H9 (cell line): ENCODE measurements at places on chromosomes 11 and 22. TPM values are rescaled to one million over a fixed set of nuclear protein-coding genes. Genes with fewer than 3 reads are reported as not detected.

Gene FAM180B
- 0.31 and 0.37 TPM in 2 replicates for total RNA-seq

Gene SLCO2B1
- not detected in 2 replicates for total RNA-seq

DNA sequence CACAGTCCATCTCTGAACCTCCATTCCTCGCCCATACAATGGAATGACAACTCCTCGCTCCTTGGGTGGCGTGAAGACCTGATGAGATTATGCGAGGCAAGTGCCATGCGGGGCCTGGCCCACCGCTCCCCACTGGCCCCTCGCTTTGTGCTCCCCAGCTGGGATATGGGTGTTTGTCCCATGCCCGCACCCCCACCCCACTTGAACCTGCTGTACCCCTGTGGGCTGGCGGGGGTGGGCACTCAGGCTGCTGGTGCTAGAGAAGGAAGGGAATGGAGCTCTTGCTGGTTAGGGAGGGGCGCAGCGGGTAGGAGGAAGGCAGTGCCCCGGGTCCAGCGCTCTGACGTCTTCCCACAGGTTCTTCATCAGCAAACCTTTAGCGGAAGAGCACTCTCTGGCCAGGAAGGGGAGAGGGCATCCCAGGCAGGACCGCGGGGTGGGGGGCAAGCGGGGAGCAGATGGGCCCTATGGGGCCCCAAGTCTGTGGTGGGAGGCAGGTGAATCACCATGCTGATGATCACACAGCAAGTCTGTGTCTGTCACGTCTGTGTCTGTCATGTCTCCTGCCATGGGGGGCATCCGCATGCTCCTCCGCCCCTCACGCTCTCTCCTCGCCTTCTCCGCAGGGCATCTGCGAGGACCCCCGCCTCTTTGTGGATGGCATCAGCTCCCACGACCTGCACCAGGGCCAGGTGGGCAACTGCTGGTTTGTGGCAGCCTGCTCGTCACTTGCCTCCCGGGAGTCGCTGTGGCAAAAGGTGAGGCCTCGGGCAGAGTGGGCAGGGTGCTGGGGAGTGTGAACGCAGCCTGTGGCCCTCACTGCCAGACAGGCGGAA lies 9.4 kb upstream of the OMP start:
- DNase-seq: no peak

DNA sequence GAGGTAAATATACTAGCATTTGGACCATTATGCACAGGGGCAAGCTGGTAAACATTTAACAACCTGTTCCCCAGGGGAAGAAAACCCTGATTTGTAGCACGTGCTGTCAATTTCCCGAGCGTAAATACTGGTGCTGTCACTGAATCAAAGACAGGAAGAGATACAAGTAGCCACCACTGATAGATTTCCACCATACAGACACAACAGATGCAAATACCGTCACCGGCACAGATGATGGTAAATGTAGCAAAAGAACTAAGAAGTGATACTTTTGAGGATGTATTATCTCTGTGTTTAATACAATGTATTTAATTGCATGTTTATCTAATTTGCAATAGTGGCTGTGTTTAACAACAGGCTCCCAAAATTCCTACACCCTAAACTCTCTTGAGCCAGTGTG lies 39.6 kb downstream of the SHISAL1 start:
- DNase-seq: no peak
